ENCODE measurements at places on chromosomes 6 and 20.

- no peak for DNase-seq
Observed at GRCh38 chr20:22966787-22967464, 68.2 kb upstream of the SSTR4 start.

DNA sequence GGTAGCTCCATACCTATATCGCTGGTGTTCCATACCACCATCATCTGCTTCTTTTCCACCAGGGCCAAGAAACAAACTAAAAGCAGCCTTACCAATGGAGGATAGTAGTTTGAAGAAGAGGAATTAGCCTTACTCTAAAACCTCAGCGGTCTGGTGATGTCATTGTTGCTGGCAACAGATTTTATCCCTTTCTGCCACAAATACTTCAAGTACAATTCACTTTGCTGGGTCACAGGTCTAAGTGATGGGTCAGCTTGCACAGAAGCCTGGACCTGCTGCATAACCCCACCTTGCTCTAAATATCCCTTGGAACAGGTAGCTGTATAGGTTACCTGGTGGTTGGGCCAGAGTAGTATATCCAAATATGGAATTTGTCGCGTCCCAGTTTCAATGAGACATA is 53.2 kb upstream of the THEMIS start:
- DNase-seq = no peak

GRCh38 chr6:123333000-123333756 is 303.6 kb downstream of the TRDN start:
- DNase-seq = no peak

DNA sequence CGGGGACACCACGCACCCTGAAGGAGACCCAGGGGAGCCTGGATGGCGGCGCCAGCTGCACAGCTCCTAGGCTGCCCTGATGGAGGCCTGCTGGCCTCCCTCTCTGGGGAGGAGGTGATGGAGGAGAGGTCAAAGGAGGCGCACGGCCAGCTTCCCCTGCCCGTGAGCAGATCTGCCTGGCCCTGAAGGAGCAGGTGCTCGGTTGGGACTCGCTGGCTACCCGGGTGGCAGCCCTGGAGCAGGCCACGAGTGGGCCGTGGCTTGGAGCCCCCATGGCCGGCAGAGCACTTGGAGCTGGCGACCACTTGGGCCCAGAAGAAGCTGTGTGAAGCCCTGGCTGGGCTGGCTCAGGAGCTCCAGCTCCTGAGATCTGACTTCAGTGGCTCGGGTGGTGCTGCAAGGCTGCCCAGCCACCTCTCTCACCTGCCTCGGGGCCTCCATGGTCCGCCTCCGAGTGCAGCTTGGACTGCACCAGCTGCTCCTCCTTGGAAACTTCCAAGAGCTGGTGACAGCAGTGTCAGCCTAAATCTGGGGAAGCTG is 7.5 kb upstream of the RAET1E start:
- DNase-seq = no peak

GRCh38 chr6:48423640-48424365 is 312.8 kb upstream of the PTCHD4 start:
- DNase-seq = no peak
